ENCODE measurements at places on chromosomes 3 and 15.

DNA sequence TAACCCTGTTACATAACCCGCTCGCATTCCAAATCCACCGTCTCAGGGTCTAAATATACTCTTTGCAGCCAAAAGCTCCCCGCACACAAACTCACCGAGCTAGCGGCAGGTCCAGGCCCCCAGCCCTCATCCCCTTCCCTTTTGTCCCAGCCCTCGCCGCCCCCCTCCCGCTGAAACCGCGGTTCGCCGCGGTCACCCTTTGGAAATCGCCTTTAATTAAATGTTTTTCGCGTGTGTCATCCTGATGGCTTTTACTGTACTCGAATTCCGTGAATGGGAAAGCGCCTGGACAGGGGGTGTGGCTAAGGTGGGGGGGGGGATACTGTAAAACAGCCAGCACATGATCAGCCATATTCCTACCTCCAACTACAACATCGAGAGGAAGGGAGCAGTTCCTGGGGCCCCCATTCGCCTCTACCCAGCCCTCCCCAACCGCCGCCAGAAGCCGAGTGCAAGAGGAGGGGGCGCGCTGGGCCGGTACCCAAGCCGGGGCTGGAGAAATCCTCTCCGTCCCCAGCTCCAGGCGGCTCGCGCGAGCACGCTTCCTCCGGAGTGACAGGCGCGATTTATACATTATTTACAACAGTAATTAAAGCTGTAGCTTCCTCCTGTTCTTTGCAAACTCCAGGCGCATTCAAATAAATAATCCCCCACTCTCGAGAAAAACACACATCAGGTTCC lies 1.7 kb downstream of the RORA start:
- peak; percentile 34 for DNase-seq

- no peak for DNase-seq
Observed at GRCh38 chr3:19531426-19531825, 383.1 kb downstream of the KCNH8 start.

DNA sequence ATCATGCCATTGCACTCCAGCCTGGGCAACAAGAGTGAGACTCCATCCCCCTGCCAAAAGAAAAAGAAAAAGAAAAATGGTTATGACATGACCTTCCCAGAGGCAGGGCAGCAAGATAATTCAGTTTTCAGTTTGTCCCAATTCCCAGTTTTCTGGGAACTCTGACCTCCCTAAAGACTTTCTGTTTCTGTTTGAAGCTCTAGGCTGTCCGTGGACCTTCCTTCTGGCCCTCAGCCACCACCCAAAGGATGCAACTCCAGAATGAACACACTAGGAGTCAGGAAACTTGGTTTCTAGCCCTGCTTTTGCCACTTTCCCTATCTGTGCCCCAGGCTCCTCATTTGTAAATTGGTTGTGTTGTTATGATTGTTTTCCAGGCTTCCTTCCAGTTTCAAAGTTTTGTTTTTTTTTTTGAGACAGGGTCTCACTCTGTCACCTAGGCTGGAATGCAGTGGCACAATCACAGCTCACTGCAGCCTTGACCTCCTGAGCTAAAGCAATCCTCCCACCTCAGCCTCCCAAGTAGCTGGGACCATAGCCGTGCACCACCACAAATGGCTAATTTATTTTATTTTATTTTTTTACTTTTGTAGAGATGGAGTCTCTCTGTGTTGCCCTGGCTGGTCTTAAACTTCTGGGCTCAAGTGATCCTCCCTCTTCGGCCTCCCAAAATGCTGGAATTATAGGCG lies 68.6 kb downstream of the CDC25A start:
- no peak for DNase-seq

- no peak for DNase-seq
Observed at GRCh38 chr15:43429687-43430086, 58.8 kb downstream of the TUBGCP4 start.

- DNase-seq = no peak
Observed at GRCh38 chr15:50712018-50712417, 25.4 kb upstream of the TRPM7 start.

DNA sequence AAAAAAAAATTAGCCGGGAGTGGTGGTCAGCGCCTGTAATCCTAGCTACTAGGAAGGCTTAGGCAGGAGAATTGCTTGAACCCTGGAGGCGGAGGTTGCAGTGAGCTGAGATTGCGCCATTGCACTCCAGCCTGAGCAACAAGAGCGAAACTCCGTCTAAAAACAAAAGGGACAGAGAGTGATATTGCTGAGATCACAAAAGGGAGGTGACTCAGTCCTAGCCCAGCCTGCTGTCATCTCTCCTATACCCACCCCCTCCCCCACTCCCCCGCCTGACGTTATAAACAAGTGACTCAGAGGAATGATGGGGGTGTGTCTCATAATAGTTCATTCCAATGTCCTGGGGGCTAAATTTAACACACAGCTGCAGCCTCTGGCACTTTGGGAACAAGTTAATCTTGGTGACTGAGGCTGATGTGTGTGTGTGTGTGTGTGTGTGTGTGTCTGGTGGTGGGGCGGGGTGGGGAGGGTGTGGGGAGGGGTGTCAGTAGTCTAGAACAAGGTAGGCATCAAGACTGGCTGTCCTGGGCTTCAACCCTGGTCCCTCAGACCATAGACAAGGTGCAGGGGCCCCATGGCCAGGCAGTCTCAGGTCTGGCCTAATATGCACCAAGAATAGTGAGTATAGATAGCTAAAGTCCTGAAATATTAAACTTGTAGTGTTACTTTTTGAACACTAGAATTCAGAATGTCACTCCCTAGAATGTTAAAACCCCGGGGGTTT lies 1.3 kb upstream of the KLHL40 start:
- no peak for DNase-seq
